NCI-H2107 (cell line): ENCODE measurements at places on chromosomes 6 and 20.

GRCh38 chr6:170025935-170026750 lies 264.7 kb downstream of the DLL1 start:
- DNase-seq, result peak; percentile 38

DNA sequence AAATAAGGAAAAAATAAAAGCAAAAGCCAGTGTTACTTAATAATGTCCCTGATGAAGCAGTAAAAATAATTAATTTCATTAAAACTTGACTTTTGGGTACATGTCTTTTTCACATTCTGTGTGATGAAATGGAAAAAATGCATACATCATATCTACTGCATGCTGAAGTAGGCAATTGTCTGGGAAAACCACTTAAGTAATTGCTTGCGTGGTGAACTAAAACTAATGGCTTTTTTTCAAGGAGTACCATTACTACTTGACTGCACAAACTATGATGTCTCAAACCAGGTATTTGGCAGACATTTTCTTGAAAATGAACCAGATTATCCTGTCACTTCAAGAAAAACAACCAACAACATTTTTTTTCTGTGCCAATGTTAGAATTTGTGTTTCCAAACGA lies 91.3 kb upstream of the AKIRIN2 start:
- DNase-seq, result no peak

DNA sequence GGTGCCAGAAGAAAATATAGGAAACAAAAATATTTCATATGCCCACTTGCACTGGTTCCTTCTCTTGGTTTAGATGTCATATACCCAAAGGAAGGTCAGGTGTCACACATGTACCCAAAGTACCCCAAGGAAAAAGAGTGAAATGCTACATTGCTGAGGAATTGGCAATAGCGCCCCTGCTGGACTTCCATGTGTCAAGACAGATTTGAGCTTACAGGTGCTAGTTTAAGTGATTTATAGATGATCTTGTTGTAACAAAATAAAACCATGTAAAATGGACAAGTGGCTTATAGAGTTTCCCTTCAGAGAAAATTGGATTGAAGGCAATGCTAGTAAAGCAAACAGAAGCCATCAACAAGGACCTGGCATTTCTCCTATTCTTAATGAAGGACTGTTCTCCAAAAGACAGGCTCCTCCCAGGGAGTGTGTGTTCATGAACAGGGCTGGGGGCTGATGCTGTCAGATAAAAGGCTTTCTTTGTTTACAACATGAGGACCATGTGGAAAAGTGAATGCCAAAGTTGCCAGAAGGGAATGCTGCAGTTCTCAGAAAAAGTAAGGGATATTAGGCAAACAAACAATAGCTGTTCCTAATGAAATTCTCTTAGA lies 64.3 kb upstream of the PAK5 start:
- no peak for DNase-seq

- no peak for DNase-seq
Observed at GRCh38 chr6:144075187-144075586, 20.2 kb downstream of the SF3B5 start.

DNA sequence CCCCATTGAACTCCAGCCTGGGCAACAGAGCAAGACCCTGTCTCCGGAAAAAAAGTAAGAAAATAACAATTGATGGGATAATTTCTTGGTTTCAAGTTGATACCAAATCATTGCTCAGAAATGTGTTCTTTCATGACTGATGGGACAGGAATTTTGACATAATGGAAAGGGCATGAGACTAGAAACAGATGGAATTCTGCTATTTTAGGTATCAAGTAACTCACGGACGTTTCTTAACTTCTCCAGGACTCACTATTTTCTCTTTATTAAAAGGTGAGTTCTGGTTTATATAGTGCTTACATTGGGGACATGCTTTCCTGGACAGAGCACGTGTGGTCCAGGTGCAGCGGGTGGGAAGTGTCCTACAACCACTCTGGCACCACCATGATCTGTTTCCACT lies 6.0 kb upstream of the DSP start:
- no peak for DNase-seq
